ENCODE measurements at places on chromosomes 11 and 22.

DNA sequence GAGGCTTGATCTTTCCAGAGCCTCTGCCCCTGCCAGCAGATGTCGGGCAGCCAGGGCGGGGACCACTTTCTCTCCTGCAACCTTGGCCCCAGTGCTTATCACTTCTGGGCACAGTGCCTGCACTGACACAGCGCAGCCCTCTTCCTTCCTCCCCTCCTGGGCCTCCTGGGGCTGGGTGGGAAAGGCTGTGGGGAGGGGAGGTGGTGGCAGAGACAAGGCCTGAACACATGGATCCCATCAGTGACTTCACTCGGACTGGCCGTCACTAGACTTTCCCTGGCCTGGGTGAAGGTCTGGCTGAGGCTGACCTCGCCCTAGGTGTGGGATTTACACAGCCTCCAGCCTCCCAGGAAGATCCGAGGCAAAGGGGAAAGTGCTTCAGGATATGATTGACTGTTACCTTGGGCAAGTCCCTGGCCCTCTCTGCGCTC, 68.1 kb downstream of the LRRC32 start:
- no peak for DNase-seq

GRCh38 chr11:111162305-111162704, 83.2 kb upstream of the POU2AF2 start:
- DNase-seq = no peak

GRCh38 chr22:26576026-26576680, 13.8 kb downstream of the TPST2 start:
- DNase-seq = no peak

- no peak for DNase-seq
Observed at GRCh38 chr11:127622686-127623085, 622.1 kb upstream of the KIRREL3 start.

- DNase-seq = no peak
Observed at GRCh38 chr22:24165673-24166072, 15.6 kb upstream of the SUSD2 start.

DNA sequence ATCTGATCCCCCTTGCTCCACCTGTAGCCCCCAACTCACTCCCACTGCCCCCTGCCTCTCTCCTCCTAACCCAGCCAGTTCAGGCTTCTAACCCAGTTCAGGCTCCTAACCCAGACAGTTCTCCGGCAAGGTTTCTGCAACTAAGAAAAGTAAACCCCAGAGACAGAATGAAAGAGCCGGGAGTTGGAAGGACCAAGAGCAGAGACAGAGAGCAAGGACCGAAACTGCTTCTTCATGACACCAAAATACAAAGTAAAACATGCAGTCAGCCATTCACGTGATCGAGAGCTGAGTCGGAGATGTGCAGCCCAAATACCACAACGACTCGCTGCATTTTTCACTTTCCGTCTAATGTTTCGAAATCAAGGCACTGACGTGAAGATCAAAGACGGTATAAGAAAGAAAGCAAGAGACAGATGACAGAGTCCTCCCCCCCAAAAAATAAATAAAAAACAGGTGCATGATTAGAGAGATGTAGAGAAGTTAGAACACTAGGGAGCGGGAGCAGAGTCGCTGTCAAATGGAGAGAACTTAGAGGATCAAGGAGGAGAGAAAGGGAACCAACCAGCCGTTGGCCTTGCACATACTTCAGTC, 884 bp downstream of the IL10RA start:
- peak; percentile 61 for DNase-seq

DNA sequence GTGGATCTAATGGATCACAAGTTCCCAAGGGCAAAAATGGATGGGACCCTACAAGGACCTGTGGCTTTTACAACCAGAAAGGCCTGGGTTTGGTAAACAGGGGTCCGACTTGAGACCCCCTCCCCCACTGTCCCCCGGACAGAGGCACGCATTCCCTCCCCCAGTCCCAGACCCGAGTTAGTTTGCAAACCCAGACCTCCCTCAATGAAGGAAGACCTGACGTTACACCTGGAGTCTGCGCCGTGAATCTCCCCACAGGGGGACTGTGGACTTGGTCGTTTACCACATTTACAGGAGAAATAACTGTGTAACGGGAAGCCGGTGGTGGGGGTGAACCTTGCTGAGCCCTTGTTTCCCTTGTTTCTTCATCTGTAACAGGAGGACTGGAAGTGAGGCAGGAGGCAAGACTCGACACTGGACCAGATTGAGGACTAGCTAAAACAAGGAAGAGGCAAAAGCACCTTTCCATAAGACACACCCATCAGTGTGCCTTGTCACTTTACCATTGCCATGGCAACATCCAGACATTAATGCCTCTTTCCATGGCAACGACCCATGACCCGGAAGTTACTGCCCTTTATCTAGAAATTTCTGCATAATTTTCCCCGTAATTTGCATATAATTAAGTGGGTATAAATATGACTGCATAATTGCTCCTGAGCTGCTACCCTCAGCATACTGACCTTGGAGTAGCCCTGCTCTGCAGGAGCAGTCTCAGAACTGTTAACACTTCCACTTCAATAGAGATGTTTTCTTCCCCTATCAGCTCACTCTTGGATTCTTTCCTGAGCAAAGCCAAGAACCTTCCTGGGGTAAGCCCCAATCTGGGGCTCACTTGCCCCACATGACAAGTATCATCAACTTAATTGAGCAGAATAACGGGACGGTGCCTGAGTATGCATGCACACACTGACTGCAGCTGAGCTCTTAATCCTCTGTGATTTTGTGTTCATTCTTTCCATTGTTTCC, 25.4 kb downstream of the PDGFB start:
- DNase-seq = no peak

- DNase-seq = no peak
Observed at GRCh38 chr22:44661070-44661469, 40.9 kb upstream of the PRR5 start.

DNA sequence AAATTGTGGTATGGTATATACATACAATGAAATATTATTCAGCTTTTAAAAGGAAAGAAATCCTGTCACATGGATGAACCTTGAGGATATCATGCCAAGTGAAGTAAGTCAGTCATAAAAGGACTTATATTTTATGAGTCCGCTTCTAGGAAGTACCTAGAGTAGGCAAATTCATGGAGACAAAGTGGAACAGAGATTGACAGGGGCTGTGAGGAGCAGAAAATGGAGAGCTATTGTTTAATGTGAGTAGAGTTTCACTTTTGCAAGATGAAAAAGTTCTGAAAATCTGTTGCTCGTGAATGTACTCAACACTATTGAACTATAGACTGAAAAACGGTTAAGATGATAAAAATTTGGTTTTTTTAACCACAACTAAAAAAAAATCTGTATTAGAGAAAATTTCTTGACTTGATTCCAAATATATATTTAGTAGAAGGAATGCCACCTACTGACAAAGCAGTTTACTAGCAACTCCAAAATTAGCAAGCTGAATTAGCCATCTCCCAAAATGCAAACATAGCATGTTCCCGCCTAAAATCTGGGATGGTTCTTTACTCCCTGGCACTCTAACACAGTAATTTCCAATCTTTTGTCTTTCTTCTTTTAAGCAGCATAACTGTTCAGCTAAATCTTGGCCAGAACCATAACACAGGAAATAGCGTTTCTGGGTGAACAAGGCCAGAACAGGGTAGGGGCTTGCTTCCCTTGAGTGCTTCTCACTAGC, 1.5 kb downstream of the UFD1 start:
- no peak for DNase-seq

DNA sequence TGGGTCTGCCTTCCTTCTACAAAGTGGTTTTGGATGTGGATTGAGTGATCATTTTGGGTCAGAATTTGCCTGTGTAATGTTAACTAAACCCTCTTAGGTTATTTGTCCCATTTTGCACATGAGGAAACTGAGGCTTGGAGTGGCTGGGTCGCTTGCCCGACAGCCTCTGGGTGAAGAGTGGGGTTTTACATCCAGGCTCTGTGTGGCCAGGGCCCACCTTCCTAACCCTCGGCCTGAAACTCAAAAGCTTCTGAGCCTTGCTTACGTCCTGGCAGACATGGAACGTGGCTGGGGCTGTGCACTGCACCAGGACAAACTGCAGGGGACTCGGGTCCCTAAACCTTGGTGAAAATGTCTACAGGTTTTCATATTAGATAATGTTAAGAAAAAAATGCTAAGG, 542.4 kb downstream of the TBC1D22A start:
- no peak for DNase-seq

GRCh38 chr11:64339754-64340408, at the start of gene CCDC88B:
TSS of gene CCDC88B (plus strand) at chr11:64340204. CDS start at chr11:64340267, 63 bp downstream.
- peak; percentile 87 for DNase-seq

GRCh38 chr11:61954851-61955421, 4.8 kb downstream of the BEST1 start:
- DNase-seq = no peak

GRCh38 chr11:103053997-103054396, 38.0 kb downstream of the DCUN1D5 start:
- DNase-seq = no peak

DNA sequence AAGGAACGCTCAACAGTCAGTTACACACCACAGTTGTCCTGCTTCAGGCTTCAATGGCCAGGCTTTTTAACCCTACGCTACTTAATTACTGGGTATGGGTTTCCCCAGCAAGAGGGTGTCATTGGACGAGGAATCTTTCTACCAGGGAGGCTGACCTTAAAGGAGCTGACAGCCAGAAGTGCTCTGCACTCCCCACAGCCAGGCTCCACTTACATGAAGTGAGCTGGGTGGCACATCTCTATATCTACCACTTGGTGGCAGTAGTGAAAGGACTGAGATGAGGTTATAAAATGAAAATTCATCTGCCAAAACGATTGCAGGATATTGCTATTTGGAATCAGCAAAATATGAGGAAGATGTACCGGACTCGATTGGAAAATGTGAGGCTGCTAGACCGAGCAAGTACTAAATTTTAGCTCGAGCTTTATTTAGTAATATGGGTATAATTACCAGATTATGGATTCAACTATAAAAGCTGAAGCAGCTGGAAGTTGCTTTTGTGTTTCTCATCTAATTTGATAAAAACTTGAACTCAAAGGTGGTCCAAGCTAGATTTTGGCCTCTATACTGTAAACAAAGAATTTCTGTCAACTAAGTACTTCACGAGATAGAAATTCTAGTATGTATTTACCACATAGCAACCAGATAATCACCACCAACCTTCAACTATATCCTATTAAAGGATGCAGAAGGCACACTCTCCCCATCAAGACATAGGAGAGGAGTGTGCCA, 53.9 kb upstream of the CEP126 start:
- DNase-seq = peak; percentile 20

- no peak for DNase-seq
Observed at GRCh38 chr11:75498556-75499255, 27.0 kb downstream of the GDPD5 start.

GRCh38 chr11:61793829-61794204, 1.1 kb downstream of the FEN1 start:
- DNase-seq = no peak

DNA sequence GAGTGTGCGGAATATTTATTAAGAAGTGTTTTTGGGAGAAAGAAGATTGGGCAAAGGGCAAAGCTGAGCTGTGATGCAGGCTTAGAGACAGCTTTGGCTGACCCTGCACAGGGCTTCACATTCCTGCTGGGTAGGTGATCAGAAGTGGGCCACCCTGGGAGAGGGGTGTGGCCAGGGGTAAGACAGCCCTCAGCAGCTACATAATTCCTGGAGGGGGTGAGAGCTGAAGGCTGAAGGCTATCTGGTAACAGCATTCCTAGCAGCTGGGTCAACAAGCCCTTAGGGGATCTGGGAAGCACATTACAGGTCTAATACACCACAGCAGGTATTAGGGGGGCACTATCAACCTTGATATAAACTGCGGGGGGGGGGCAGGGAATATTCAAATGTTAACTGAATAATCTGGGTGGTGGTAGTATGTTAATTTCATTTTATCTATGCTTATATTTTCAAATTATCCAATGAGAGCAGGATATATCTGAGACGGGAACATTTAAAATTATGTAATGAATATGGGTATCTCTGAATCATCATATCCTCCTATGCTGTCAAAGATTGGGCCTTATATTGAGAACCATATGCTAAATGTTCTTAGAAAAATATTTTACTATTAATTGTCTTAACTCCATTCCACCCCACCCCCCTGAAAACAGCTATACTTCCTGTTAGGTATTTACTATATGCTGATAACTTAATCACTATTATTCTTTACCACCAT, 5.9 kb downstream of the OOSP1 start:
- no peak for DNase-seq

DNA sequence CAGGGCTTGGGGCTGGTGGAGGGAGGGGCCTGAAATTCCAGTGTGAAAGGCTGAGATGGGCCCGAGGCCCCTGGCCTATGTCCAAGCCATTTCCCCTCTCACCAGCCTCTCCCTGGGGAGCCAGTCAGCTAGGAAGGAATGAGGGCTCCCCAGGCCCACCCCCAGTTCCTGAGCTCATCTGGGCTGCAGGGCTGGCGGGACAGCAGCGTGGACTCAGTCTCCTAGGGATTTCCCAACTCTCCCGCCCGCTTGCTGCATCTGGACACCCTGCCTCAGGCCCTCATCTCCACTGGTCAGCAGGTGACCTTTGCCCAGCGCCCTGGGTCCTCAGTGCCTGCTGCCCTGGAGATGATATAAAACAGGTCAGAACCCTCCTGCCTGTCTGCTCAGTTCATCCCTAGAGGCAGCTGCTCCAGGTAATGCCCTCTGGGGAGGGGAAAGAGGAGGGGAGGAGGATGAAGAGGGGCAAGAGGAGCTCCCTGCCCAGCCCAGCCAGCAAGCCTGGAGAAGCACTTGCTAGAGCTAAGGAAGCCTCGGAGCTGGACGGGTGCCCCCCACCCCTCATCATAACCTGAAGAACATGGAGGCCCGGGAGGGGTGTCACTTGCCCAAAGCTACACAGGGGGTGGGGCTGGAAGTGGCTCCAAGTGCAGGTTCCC, at the start of gene APOC3:
Gene APOC3 (plus strand): TSS at position 383 of the 659 bp plus-strand sequence. CDS start 676 bp downstream, outside the sequence.
- no peak for DNase-seq

- no peak for DNase-seq
Observed at GRCh38 chr22:39150848-39151215, 1.6 kb downstream of the CBX7 start.

DNA sequence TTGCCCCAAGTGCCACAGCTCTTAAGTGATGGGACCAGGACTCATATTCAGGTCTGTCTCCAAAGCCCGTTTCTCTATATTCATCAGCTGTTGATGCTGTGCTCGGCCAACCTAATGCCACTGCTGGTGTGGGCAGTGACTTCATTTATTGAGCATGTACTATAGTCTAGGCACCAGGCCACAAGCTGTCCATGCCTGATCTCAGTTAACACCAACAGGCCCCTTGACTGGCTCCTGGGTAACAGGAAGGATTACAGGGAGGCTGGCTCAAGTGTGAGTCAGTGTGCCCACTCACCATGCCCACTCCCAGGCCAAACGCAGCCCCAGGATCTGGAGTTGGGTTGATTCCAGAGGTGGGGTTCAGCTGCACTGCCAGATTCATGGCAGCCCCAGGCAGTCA, 8.6 kb upstream of the CRYBB2 start:
- no peak for DNase-seq

GRCh38 chr11:112185883-112186282, 10.6 kb downstream of the BCO2 start:
- DNase-seq = no peak
